ENCODE measurements at places on chromosomes 5 and 9.
A peak's percentile ranks its signal among the peaks of the same experiment; 100 is the strongest.

GRCh38 chr9:14030375-14031059 is 283.4 kb downstream of the NFIB start:
- peak; percentile 53 for DNase-seq

DNA sequence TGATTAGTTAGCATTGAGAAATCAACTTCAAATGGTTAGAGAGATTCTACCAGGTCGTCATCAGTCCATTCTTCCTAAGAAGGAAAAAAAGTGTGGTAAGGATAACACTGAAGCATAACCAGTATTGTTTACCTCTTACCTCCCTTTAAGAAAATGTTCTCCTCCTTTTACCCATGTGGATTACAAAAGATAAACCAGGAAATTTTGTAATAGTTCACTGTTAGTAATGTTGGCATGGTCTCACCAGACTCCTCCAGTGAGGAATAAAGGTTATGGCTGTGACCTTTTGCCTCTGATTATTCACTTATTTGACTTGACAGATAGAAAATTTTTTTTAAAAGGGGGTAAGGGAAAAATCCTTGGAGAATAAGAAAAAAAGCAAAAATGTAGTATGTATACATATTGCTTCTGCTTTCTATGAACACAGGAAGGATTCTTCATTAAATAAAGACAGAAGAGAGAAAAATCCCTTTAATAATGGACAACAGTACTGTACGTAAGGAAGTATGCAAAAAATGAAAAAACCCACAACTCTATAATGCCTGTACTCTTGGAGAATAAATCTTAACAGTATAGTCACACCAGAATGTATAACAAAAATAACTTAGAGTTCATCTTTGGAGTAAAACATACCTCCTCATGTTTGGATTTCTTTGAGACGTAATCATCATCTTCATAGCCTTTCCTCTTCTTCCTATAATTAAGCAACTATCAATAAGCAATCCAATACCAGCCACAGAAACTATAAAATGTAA is 18.1 kb downstream of the CCNH start:
- no peak for DNase-seq

- DNase-seq: no peak
These were observed 235.7 kb downstream of the COMMD10 start for GRCh38 chr5:116320486-116320885.

DNA sequence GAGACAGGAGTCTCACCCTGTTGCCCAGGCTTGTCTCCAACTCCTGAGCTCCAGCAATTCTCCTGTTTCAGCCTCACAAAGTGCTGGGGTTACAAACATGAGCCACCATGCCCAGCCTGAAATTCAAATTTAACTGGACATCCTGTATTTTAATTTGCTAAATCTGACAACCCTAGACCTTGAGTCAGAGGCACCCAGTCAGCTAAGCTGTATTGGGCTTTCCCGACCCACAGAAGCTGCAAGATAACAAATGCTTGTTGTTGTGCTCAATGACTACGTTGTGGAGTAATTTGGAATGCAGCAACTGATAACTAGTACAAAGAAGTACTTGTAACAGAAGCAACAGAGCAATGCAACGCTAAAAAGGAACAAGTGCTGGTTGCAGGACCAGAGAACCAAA is 533.1 kb downstream of the NTRK2 start:
- DNase-seq: no peak

DNA sequence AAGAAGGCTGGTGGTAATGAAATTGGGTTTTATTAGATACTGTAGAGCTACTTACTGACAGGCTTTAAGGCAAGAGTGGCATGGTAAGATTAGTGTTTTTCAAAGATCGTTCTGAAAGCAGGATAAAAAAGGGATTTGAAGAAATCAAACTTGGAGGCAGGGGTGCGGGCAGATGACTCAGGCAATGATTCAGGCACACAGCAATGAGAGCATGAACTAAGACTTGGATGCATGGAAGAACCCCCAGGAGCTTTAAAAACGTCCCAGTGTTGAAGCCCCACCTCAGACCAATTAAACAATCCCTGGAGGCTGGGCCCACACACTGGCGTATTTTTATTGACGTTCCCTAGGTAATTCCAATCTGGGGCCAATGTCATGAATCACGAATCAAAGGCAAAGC is 102.5 kb downstream of the SREK1 start:
- no peak for DNase-seq

- DNase-seq: no peak
These were observed 37.0 kb downstream of the RNF130 start for GRCh38 chr5:180034564-180034963.

Measured in spinal cord (tissue), 10 donors.